ENCODE measurements at places on chromosomes 5 and 9.

DNA sequence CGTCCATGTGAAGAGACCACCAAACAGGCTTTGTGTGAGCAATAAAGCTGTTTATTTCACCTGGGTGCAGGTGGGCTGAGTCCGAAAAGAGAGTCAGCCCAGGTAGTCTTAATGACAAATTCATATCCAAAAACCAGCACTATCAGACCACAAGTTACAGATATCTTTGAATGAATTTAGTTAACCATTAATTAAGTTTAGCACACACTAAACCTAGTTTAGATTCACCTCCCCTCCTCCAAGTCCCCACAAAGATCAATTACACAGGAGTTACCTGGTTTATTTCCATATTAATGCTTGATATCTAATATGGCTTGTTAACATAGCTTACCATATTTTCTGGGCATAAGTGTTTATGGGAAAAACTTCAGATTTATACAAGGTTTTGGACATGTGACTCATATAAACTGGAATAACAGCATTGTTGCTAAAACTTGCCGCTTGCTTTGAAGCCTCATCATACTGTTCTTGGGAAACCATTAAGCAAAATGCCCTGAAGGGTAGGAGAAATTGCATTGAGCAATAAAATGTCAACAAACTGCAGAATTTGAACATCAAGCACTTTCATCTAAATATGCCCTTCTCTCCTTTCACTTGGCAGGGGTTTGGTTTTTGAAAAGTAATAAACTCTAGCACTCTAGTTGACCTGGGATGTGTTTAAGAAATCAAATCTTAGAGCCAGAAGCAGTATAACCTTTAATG, 166.9 kb downstream of the SNCAIP start:
- DNase-seq = no peak

GRCh38 chr9:130332384-130332926, 66.9 kb downstream of the HMCN2 start:
- no peak for DNase-seq

DNA sequence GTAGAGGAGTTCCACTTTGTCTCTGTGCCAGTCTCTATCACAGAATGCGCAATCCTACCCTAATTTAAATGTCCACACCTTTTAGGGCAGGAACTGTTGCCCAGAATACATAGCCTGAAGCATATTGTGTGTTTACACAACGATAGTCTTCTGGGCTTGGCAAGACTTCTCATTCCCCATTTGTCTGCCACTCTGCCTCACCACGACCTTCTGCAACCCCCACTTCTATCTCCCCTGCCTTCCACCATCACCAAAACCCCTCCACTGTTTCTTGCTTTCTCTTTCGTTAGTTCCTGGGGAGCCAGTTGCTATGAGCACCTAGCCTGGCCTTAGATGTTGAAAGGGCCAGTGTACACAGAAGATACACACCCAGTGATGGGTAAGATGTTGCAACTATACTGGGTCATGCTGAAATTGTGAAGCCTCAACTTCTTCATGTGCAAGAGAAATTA, 883 bp upstream of the RNF145 start:
- no peak for DNase-seq

GRCh38 chr5:102700120-102700831, 54.8 kb upstream of the PAM start:
- no peak for DNase-seq

DNA sequence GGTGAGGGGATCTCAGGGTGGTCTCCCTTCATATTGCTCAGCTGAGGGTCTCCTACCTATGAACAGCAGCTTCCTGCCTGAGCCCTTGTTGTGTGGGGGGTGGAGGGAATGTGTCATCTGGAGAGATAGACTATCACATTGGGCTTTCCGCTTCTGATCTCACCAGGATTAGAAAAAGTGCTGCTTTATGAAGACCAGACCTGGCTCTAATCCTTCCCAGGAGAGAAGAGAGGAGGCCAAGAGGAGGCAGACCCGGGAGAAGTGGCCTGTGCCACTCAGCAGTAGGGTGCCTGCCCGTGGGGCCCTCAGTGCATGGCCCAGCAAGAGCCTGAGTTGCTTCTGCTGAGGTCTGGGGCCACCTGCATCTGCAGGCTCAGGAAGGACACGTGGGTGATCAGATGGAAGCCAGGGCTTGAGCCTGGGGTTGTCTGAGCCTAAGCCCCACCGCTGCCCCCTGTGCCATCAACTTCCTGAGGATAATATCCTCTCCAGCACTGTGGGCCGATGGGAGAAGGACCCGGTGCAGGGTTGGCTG, 22.1 kb upstream of the COL5A1 start:
- no peak for DNase-seq

GRCh38 chr5:19099195-19099594, 888.8 kb downstream of the CDH18 start:
- no peak for DNase-seq

DNA sequence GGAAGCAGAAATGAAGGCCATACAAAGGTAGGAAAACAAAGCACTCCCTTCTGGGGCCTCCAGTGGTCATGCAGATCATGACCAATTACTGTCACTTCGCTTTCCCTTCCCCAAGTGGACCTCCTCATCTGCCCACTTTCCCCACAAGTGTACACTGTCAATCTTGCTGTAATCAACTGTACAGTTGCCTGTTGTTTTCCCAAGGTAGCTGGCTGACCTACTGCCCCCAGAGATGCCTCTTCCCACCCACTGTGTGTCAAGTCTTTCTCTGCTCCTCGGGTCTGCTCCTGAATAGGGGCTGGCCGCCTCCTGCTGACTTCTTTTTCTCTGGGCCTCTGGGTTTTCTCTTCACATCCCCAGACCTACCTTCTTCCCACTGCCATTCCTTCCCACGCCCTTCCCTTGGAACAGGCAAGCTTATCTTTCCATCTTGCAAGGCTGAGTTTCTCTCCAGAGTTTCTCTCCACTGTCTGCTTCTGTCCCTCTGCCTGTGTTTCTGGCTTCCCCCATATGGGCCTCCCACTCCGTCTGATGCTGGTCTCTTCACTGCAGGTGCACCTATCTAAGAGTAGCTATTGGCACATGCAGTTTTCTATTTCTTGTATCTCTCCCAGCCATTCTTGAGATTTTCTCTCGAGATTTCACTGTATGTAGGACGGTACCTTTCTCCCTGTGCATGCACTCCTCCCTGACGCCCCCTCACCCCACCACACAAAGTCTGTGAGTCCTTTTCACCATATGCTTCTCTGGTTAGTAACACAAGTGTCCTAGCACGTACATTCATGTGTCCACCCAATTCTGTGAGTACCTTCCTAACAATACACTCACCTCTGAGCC, 2.4 kb downstream of the ELL2 start:
- DNase-seq = no peak

GRCh38 chr5:61816146-61816545, 484.1 kb downstream of the ZSWIM6 start:
- no peak for DNase-seq

- DNase-seq = no peak
Measured at GRCh38 chr5:103259705-103260355, 1.3 kb downstream of the MACIR start.

DNA sequence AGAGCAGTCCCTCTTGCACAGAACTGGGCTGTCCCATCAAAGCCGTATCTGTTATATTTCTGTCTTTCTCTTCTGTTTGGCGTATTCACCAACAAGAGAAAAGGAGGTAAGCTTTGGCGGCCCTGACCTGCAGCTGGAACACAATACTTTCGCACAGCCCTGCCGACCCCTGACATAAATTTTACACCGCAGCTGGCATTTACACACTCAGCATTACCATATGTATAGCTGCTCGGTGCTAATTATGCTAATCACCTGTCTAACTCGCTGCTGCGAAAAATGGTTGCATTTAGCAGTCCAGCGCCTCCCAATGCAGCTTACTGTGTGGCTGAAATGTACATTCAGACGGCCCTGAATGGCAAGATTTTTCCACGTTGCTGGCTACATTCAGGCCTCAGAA, 20.8 kb downstream of the PTCH1 start:
- no peak for DNase-seq

- peak; percentile 11 for DNase-seq
Measured at GRCh38 chr5:115209279-115209678, 39.6 kb upstream of the TRIM36 start.

DNA sequence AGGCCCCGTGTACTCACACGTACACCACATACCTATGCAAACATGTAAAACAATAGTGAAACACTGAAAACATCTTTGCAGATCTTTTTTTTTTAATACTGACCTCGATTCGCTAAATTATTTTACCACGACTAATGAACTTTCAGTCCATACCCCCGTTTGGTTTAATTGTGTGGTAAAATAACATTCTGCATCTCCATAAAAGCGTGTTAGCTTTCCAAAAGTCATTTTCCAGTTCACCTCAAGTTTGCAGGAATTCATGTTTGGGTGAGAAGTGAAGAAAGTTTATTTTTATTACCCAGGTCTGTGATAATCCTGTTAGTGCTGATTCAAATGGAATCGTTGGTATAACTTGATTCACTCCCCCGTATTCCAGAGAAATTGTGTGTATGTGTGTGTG, 652 bp downstream of the ARSK start:
- no peak for DNase-seq

DNA sequence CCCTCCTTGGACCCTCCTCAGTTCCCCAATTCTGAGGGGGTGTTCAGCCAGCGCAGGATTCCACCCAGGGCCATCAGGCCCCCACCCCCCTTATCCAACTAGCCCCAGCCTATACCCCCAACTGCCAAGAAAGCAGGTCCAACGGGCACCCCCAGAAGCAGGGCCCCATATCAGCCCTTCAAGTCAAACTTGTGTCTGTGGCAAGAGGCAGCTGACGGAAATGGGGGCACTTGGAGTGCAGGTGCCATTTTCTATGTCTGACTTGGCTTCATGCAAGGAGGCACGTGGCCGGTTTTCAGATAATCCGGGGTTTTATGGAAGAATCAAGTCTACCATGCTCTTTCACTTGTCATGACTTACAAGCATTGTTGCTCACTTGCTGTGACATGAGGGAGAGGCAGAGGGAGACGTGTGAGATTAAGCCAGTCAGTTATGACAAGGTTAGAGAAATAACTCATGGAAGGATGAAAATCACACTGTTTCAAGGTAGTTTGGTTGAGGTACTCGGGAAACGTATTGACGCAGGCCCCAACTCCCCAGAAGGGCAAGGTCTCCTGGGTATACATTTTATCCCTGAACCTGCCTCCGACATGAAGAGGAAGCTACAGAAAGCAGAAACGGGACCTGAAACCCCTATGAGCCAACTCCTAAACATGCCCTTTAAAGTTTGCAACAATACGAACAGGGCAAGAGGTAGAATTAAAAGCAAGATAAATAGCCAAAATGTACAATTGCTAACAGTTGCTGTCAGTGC, 26.5 kb upstream of the CLPTM1L start:
- DNase-seq = no peak

GRCh38 chr5:9283021-9283420, 262.9 kb downstream of the SEMA5A start:
- DNase-seq = no peak

DNA sequence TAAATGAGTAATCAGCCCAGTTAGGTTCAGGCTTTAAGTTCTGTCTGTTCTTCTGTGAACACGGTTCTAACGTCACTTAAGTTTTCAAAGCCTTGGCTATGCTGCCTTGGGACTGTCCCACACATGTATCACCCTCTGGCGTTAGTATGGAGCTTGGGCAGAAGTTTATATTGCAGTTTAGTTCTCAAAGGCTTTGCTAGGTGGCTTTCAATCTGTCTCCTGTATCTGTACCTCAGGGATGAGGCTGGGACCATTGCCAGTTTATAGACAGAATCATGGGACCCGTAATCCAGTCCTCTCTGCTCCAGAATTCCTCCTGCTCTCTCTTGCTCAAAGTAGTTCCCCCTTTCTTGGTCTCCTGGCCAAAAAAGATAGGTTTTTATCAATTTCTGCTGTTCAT, 12.1 kb downstream of the C9orf40 start:
- DNase-seq = no peak

DNA sequence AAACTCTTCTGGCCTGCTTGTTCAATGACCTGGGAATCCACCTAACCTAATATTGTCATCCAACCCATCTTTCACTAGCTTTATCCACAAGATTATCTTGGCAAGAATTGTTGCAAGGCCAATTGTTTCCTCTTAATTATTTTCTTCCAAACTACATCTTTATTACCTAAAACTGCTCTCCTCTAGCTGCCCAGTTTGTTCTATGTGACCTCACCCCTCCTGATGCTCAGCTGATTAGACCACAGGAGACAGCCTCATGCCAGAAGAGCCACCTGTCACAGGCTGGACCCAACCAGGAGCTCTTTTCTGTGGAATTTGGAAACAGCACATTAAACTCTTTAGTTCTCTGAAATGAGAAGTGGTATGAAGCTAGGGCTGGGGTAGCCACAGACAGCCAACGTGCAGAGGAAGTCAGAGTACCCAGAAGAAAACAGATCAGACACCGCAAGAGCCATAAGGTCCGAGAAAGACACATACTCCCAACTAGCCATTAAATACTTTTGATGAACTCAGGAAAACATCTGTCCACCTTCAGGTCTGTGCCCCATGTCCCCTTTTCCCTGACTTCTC, 12.0 kb downstream of the SAXO1 start:
- DNase-seq = no peak

DNA sequence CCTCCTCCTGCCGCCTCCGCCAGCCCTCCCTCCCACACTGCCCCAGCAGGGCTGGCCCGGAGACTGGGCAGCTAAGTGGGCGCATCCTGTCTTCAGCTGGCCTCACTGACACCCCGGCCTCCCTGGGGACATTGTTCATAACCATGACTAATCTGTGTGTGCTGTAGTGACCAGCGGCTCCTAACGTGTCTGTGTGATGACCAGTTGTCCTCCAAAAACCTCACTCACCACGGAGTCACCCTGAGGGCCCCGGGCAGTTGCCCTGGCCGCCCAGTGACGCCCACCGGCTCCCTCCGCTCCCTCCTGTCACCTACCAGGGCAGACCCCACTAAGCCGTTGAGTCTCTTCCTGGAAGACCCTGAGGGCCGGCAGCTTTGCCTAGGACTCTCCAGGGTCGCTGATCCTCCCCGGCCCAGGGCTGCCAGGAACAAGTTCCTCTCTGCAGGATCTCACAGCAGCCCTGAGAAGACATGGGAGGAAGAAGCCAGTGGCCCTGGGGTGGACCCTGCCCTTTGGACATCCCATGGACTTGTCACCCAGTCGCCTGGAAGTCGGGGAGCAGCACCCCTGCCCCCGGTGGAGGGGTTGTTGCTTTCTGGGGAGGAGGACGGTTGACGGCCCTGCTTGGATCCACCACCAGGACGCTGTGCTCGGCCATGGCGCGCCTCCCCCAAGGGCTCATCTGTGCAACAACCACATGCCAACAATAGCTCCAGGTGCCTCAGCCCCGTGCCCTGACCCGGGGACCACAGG, 110.2 kb upstream of the LMX1B start:
- no peak for DNase-seq

DNA sequence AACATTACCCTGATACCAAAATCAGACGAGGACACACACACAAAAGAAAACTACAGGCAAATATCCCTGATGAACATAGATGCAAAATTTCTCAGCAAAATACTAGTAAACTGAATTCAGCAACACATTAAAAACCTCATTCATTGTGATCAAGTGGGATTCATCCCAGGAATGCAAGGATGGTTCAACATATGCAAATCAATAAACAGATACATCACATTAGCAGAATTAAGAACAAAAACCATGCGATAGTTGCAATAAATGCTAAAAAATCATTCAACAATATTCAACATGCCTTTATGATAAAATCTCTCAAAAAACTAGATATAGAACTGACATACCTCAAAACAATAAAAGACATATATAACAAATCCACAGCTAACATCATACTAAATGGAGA, 36.9 kb upstream of the TNPO1 start:
- no peak for DNase-seq

Measured in esophagus squamous epithelium (tissue), 5 donors.